ENCODE measurements at places on chromosomes 6 and 20. TPM values are rescaled to one million over a fixed set of nuclear protein-coding genes. Genes with fewer than 3 reads are reported as not detected.
A peak's percentile ranks its signal among the peaks of the same experiment; 100 is the strongest.

PRDM1 gene
- total RNA-seq = 2.1 TPM

C20orf141 gene
- total RNA-seq = not detected

DNA sequence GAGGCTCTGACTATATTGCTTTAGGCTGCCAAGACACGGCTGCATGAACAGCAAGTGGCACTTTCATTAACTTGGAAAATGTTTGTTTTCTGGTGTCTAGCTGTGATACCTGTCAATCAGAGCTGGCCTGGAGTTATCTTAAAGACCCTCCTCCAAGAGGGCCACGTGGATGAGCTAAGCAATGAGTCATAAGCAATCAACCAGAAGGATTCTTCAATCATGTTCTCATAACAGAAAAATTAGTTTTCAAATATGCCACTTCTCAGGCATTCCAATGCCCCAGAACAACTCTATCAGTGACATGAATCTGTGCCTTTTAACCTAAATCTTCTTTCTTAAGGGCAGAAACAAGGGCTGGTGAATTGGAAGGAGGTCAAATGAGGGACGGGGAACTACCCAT lies 283.0 kb downstream of the HTR1B start:
- no peaks in the 10 kb centered on the region for H3K36me3 ChIP-seq
- no peak overlapping the region for H3K4me3 ChIP-seq
- no peak for DNase-seq
- no peaks in the 10 kb centered on the region for H3K4me1 ChIP-seq
- no peak overlapping the region for H3K27ac ChIP-seq

DNA sequence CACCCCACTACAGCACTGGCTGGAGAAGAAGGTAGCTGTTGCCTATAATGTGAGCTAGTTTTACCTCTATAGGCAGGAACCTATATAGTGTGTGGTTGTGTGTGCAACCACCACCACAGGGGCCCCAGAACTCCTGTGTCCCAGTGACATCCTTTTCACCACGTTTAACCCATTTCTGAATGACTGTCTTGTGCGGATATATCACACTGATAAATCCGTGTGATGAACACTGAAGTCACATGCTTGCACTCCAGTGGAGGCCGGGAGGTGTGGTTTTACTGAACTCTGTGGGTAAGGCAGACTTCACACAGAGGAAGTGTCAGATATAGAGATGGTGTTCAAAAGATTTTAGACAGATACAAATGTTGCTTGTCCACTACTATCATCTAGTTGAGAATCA lies 32.5 kb downstream of the SDHAF4 start:
- H3K4me3 ChIP-seq = no peak overlapping the region
- no peak for DNase-seq
- no peak overlapping the region for H3K27ac ChIP-seq
- H3K36me3 ChIP-seq = no peaks in the 10 kb centered on the region
- H3K27me3 ChIP-seq = no peaks in the 10 kb centered on the region

MEI4 gene
- not detected for total RNA-seq

- no peak for DNase-seq
- no peak overlapping the region for H3K27ac ChIP-seq
- no peaks in the 10 kb centered on the region for H3K4me1 ChIP-seq
- no peaks in the 10 kb centered on the region for H3K36me3 ChIP-seq
These were observed 6.9 kb upstream of the VEGFA start for GRCh38 chr6:43762966-43763695.

DNA sequence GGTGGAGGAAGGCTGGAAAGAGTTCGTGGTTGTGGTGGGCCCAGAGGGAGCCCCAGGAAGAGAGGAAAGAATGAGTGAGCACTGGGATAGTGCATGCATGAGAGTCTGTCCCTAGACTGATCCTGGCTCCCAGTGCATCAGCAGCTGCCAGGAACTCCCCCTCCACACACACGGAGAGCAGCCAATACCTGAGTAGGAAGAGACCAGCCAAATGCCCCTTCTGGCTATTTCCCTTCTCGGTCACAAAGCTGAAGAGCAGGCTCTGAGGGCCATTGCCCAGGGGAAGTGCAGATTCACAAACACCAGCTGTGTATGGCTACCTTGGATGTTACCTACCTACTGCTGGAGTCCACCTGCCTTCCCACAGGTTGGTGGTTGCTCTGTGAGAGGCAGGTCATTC lies 45.1 kb downstream of the GABRR2 start:
- no peak overlapping the region for H3K27ac ChIP-seq
- H3K4me1 ChIP-seq = no peaks in the 10 kb centered on the region
- no peaks in the 10 kb centered on the region for H3K27me3 ChIP-seq
- no peaks in the 10 kb centered on the region for H3K36me3 ChIP-seq

PIGT gene
- total RNA-seq = 58.0 TPM

- peaks cover 3% of the 10 kb centered on the region for H3K36me3 ChIP-seq
- H3K27me3 ChIP-seq = no peaks in the 10 kb centered on the region
- H3K27ac ChIP-seq = peak overlapping the region; percentile 6
- no peak overlapping the region for H3K4me3 ChIP-seq
These were observed 58.4 kb downstream of the SMLR1 start for GRCh38 chr6:130885392-130886192.

- no peak for DNase-seq
- no peaks in the 10 kb centered on the region for H3K36me3 ChIP-seq
- H3K27me3 ChIP-seq = no peaks in the 10 kb centered on the region
These were observed 542 bp downstream of the TUBE1 start for GRCh38 chr6:112086744-112087135.

GRCh38 chr6:63447134-63447533 lies 125.1 kb upstream of the LOC128125822 start:
- no peaks in the 10 kb centered on the region for H3K4me1 ChIP-seq
- no peak for DNase-seq
- H3K36me3 ChIP-seq = no peaks in the 10 kb centered on the region
- H3K27me3 ChIP-seq = no peaks in the 10 kb centered on the region

FRK gene
- total RNA-seq = 0.90 TPM

- H3K27me3 ChIP-seq = no peaks in the 10 kb centered on the region
- H3K36me3 ChIP-seq = no peaks in the 10 kb centered on the region
- H3K4me3 ChIP-seq = no peak overlapping the region
- peaks cover 40% of the 10 kb centered on the region for H3K4me1 ChIP-seq
These were observed 154.6 kb downstream of the ZDHHC14 start for GRCh38 chr6:157535340-157536222.

DNA sequence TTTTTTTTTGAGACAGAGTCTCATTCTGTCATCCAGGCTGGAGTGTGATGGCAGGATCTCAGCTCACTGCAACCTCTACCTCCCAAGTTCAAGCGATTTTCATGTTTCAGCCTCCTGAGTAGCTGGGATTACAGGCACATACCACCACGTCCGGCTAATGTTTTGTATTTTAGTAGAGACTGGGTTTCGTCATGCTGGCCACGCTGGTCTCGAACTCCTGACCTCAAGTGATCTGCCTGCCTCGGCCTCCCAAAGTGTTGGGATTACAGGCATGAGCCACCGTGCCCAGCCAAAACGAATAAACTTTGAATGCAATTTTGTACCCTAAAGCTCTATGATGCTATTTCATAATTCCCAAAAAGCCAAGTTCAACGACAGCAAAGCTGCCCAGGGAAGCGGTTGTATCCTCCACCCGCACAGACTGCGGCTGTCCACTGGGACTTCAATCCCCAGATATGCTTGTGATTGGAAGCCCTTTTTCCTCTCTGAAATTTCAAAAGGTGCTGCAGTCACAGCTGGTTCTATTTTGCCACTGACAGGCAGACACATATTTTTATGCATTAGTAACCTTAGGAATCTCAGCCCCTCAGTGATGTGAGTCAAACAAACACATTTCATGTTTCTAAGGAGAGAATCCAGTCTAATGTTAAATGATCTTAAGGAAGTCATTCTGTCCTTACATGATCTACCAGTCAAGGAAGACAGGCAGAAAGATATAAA lies 8.7 kb upstream of the RAMACL start:
- no peak for DNase-seq
- H3K4me1 ChIP-seq = no peaks in the 10 kb centered on the region
- H3K27ac ChIP-seq = no peak overlapping the region
- no peaks in the 10 kb centered on the region for H3K36me3 ChIP-seq
- no peak overlapping the region for H3K4me3 ChIP-seq
- H3K27me3 ChIP-seq = no peaks in the 10 kb centered on the region

AHCY gene
- 110 TPM for total RNA-seq

DNA sequence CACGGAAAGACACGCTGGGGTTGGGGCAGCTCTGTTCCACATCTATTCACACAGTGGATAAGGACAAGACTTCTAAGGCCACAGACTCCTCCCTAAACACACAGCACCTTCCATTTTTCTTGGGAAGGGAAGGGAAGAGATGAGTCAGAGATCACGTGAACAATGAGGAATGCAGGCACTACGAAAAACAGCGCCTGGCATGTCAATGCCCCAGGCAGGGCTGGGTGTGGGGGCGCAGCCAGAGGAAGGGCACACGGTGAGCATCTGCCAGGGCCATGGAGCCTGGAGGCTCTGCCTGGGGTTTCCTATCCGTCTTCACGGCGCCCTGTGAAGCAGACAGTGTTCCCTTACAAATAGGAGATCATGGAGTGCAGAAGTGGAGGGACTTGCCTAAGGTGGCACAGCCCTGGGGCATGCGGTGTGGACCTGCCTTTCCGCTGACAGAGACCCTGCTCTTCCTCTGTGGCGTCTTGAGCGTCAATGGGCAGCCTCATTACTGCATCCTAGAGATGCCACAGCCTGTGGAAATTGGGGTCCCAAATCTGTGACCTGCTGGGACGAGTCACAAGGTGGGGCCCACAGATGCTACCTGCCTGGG lies 15.4 kb downstream of the UNC93A start:
- no peaks in the 10 kb centered on the region for H3K4me1 ChIP-seq
- H3K4me3 ChIP-seq = no peak overlapping the region
- no peaks in the 10 kb centered on the region for H3K36me3 ChIP-seq
- DNase-seq = no peak
- no peak overlapping the region for H3K27ac ChIP-seq

GUCA1A gene
- not detected for total RNA-seq

DNA sequence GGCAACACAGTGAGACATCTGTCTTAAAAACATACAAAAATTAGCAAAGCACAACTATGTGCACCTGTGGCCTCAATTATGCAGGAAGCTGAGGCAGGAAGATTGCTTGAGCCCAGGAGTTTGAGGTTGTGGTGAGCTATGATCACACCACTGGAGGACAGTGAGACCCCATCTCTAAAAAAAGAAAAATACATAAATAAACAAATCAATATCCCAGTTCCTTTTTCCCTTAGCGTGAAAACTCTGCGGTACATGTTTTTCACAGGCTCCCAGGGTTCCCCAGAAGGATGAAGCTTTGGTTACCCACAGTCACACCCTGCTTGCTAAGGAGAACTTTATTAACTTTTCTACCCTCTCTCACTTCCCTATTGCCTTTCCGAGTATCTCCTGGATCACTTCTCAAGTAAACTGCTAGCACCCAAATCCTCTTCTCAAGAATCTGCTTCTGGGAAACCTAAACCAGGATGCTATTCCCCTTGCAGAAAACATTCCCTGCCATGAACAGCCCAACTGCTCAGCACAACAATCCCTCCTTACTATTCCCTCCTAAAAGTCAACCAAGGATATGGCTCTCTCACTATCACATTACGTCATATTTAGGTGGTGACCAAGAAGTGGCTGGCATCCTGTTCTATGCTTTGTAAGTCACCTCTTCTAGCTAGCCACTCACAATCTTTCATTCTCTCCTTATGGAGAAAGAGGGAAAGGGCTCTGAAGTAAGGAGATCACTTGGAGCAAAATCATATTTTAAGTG lies 122.4 kb downstream of the IPCEF1 start:
- H3K36me3 ChIP-seq = no peaks in the 10 kb centered on the region
- H3K27me3 ChIP-seq = no peaks in the 10 kb centered on the region
- no peak overlapping the region for H3K27ac ChIP-seq
- H3K4me1 ChIP-seq = no peaks in the 10 kb centered on the region

C6orf118 gene
- not detected for total RNA-seq

DNA sequence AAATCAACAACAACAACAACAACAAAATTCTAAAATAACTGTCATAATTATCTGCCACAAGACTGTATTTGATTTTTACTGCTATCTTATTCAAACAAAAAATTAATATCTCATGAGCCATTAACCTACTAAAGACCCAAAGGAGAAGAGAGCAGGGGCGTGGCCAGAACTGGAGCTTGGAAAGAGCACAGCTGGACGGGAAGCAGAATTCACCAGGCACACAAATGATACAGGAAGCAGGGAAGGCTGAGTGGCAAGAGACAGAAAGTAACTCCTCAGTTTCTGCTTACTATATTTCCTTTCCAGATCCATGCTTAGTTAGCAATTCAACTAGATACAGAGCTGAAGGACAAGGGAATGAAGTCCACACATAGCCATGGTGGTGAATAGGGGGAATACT lies 54.4 kb downstream of the FKBP5 start:
- H3K4me1 ChIP-seq = no peaks in the 10 kb centered on the region
- H3K27me3 ChIP-seq = no peaks in the 10 kb centered on the region
- H3K4me3 ChIP-seq = no peak overlapping the region
- H3K27ac ChIP-seq = peak overlapping the region; percentile 48
- peaks cover 12% of the 10 kb centered on the region for H3K36me3 ChIP-seq
- DNase-seq = no peak

THBD gene
- 54.9 TPM for total RNA-seq

MRAP2 gene
- 7.6 TPM for total RNA-seq

DNA sequence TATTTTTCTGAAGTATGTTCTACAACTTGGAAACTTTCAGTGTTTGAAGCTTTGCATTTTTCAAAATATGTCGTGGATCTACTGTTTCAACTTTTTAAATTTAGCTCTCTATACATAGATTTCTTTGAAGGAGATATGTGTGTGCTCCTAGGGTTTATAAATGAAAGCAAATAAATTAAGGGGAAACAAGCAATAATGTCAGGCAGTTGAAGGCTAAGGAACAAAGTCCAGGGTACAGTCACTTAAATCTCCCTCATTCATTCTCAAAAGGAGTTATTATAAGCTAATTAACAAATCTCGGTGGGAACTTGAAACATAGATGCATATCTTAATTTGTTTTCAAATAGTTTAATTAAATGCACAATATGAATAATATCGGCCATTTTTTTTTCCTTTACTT lies 79.4 kb downstream of the SAMD5 start:
- H3K4me1 ChIP-seq = peaks cover 7% of the 10 kb centered on the region
- no peak for DNase-seq
- no peaks in the 10 kb centered on the region for H3K36me3 ChIP-seq
- H3K27ac ChIP-seq = no peak overlapping the region

- H3K4me3 ChIP-seq = peak within 1 kb of the TSS; percentile 95
- peak; percentile 67 for DNase-seq
- H3K4me1 ChIP-seq = peaks cover 12% of the 10 kb centered on the region
- no peaks in the 10 kb centered on the region for H3K27me3 ChIP-seq
- H3K36me3 ChIP-seq = peaks cover 11% of the 10 kb centered on the region
- peak within 1 kb of the TSS; percentile 98 for H3K27ac ChIP-seq
These were observed at the start of gene IER3 for GRCh38 chr6:30744054-30744805. IER3 (minus strand) TSS chr6:30744547; CDS start chr6:30744518, 29 bp downstream.

GRCh38 chr20:23492292-23492691 lies 1.4 kb downstream of the CST8 start:
- H3K4me1 ChIP-seq = no peaks in the 10 kb centered on the region
- H3K27ac ChIP-seq = no peak overlapping the region
- H3K4me3 ChIP-seq = no peak overlapping the region
- H3K36me3 ChIP-seq = no peaks in the 10 kb centered on the region
- H3K27me3 ChIP-seq = no peaks in the 10 kb centered on the region

- no peak for DNase-seq
- no peak overlapping the region for H3K4me3 ChIP-seq
- no peaks in the 10 kb centered on the region for H3K36me3 ChIP-seq
- no peak overlapping the region for H3K27ac ChIP-seq
These were observed 68.3 kb downstream of the NPEPL1 start for GRCh38 chr20:58760856-58761255.

- no peaks in the 10 kb centered on the region for H3K36me3 ChIP-seq
- H3K4me1 ChIP-seq = no peaks in the 10 kb centered on the region
These were observed 9.3 kb upstream of the KIF25 start for GRCh38 chr6:167988154-167988495.

GRCh38 chr20:62914970-62915457 lies 11.3 kb downstream of the DIDO1 start:
- peaks cover 19% of the 10 kb centered on the region for H3K36me3 ChIP-seq
- no peaks in the 10 kb centered on the region for H3K27me3 ChIP-seq
- H3K27ac ChIP-seq = peak overlapping the region; percentile 32
- no peak overlapping the region for H3K4me3 ChIP-seq
- H3K4me1 ChIP-seq = peaks cover 84% of the 10 kb centered on the region
- DNase-seq = no peak
